ENCODE measurements at places on chromosomes 12 and 14.

- no peak for DNase-seq
Observed at GRCh38 chr12:100904270-100904669, 109.7 kb downstream of the ANO4 start.

GRCh38 chr12:69339999-69340398 lies 8.2 kb upstream of the LYZ start:
- DNase-seq = no peak

- DNase-seq = no peak
Observed at GRCh38 chr12:24921251-24922038, 27.5 kb downstream of the BCAT1 start.

DNA sequence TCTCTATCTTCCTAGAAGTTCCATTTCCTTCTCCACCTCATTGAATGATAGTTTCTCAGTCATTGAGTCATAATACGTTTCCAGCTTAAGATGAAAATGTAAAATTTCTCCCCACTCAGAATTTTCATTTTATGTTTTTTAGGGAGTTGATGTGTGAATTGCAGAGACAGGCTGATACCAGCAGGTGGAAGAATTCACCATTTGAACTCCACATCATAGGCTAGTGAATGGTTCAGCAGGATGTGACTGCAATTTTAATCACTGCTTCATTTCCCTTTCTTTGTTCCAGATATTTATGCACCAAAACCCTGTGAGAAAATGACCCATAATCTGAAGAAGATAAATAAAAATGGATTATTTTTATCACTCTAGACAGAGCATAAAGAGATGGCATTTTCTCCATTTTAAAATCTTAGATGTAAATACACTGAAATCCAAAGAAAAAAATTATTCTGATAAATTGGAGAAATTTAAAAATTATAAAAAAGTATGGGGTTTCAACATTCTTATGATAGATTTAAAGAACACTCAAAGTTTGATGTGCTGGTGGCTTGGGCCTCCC lies 10.6 kb upstream of the PYGL start:
- no peak for DNase-seq

- no peak for DNase-seq
Observed at GRCh38 chr12:116534311-116535121, 24.7 kb upstream of the MAP1LC3B2 start.

GRCh38 chr12:25018146-25018545 lies 69.2 kb upstream of the BCAT1 start:
- DNase-seq = no peak

- no peak for DNase-seq
Observed at GRCh38 chr12:29662734-29663323, 120.9 kb downstream of the TMTC1 start.

GRCh38 chr14:34715127-34715863 lies 902 bp upstream of the CFL2 start:
- no peak for DNase-seq

GRCh38 chr12:118330421-118331018 lies 42.2 kb downstream of the TAOK3 start:
- no peak for DNase-seq

DNA sequence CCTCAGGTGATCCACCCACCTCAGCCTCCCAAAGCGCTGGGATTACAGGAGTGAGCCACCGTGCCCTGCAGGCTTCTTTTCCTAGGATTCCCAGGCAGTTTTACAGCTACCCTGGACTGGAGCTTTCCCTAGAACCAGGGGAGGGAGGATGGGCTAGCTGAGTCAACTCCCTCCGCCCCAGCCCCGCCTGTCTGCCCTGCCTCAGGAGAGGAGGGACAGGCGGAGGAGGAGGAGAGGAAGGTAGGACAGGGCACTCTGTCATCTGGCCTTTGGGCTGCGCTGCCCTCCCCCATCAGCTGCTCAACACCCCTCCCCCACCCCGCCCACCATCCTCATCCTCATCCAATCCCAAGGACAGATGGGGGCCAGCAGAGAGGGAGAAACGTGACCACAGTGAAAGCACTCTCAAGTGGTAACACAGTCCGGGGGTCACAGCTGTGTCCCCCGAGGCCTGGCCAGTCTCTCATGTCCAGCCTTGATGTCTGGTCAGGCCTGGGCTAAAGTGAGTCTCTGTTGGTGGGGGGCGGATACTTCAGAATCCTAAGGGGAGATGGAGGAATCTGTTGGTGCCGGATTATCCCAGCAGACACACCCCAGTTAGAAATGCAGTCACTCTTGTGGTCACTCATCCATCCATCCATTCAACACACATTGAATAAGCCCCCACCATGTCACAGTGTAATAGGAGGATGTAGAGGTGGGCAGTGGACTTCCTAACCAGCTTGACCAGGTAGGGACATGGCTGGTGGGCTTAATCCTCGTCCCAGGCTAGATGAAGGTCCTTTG lies 12.3 kb downstream of the FIGNL2 start:
- DNase-seq = no peak

DNA sequence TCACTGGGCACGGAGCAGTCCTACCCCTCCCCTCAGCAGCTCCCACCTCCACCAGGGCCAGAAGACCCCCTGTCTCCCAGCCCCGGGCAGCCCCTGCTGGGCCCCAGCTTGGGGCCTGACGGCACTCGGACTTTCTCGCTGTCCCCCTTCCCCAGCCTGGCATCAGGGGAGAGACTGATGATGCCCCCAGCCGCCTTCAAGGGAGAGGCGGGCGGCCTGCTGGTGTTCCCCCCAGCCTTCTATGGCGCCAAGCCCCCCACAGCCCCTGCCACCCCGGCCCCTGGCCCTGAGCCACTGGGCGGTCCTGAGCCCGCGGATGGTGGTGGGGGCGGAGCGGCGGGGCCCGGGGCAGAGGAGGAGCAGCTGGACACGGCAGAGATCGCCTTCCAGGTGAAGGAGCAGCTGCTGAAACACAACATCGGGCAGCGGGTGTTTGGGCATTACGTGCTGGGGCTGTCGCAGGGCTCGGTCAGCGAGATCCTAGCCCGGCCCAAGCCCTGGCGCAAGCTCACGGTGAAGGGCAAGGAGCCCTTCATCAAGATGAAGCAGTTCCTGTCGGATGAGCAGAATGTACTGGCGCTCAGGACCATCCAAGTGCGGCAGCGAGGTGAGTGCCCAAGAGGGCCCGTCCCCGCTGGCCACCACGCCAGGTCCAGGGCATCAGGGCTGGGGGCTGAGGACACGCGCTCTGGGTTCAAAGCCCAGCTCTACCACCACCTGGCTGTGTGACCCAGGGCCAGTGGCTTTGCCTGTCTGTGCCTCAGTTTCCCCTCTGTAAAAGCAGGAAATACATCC lies 58.6 kb downstream of the PHETA1 start:
- no peak for DNase-seq

DNA sequence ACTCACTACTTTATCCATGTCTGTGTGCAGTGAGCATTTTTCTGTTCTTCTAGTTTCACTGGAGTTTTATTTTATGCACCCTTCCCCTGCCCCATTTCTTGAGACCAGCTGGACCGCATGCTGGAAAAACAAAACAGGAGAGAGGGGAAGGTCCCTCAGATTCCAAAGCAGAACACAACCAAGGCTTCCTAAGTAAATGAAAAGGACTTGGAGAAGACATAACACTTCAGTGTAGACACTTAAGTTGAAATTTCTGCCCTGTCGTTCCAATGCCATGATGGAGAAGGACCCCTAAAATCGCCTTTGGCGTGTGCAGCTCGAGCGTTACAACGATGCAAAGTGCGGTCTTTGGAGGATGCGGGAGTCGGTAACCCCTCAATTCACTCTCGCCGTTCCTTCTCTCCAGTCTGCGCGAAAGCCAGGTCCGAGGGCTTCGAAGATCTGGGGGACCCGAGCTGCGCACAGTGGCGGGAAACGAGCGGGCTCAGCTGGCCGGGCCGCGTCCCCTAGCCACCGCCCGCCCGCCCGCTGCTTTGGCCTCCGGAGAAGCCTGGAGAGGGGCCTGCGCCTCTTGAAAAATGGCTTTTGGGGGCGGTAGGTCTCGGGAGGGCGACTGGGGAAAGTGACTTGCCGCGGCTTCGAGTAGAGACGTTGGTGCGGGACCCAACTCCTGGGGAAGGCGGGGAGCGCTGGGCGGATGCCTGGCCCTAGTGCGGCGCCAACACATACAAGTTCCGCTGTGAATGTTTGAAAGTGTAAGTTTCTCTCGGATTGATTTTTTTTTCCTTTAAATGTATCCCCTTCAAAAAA lies 11.2 kb upstream of the HOXC13 start:
- no peak for DNase-seq

DNA sequence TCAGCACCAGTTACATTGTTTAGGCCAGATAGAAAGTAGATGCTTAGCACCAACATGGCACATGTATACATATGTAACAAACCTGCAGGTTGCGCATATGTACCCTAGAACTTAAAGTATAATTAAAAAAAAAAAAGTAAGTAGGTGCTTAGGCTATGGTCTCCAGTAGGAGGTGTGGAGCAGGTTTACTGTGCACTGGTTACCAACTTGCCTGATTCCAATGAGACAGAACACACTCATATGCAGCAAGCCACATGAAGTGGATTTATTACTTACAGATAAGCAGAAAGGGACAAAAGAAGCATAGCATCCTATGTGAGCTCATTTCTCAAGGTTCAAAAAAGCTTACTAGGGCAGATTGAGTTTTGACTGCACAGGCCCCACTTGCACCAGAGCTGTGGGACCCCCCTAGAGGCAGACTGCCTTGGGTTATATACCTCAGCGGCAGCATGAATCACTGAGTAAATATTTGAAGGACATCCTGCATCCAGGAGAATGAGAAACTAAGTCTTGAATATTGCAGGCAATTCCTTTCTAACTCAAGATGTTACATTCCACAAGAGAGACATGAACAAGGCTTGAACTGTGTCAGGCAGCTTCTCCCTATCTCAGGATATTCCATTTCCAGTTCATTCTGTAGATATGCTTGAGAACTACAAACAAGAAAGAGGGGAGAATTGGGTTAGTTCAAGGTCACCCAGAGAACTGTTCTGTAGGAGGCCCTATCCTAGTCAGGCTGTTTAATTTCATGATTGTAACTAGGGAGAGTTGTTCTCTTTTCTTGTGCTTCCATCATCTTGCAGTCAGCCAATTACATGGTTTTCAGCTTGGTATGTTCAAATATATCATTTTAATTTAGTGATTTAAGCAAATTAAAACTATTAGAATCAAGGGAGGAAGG lies 30.1 kb downstream of the LRFN5 start:
- no peak for DNase-seq

- DNase-seq = no peak
Observed at GRCh38 chr12:128542844-128543243, 275.9 kb downstream of the TMEM132C start.

DNA sequence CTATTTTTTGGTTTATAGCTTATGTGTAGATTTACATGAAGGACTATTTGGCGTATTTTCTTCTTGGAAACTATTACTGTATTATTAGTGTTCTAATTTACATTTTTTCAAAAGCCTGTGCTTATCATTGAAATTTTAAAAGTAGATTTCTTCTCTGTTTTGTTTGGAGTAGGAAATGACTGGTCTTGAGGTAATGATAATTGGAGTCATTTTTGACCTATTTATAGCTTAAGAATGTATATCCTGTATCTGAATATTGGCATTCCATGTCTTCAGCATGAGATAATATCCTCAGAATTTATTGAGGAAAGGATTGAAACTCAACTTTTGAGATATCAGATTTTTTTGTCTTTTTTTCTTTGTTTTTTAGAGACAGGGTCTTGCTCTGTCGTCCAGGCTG lies 193.4 kb downstream of the ERC1 start:
- no peak for DNase-seq

- no peak for DNase-seq
Observed at GRCh38 chr12:70637303-70638085, at the start of gene PTPRB. TSS of gene PTPRB (minus strand) at chr12:70637429. CDS start at chr12:70637395, 34 bp downstream.
